AG10803 (cell line): ENCODE measurements at places on chromosomes 11 and 22.

- DNase-seq = no peak
Observed at GRCh38 chr11:67674442-67674871, at the start of gene ALDH3B2. ALDH3B2 (minus strand) TSS chr11:67674623; CDS start chr11:67666935, 7,688 bp downstream.

- DNase-seq = no peak
Observed at GRCh38 chr22:48927591-48927990, 900.1 kb downstream of the BRD1 start.

DNA sequence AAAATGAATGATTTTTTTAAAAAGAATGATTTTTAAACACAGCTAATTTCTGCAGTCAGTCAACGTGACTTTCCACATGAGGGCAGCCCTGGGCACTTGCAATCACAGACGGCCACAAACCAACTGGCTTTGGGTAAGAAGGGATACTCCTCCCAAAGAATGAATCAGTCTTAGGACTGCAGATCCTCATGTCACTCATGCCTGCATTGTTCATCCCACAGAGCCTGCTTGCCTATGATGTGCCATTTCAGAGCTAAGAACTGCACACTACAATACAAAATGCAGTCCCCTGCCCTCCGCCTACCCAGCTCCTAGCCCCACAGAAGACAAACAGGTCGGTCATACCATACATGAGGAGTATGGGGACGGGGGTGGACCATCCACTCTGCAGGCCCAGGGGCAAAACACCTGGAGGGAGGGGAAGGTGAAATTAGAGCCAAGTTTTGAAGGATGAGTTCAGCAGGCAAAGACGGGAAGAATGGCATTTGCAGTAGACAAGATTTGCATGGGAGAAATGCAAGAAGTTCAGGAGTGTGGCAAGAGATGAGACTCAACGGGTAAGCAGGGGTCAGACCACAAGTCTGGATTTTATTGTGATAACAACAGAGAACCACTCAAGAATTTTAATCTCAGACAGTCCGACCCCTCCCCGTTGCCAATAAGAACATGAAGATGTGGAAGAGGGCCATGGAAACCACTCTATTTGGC is 24.7 kb downstream of the PACSIN2 start:
- peak; percentile 92 for DNase-seq

GRCh38 chr11:1140642-1141490 is 16.9 kb upstream of the MUC5AC start:
- no peak for DNase-seq

DNA sequence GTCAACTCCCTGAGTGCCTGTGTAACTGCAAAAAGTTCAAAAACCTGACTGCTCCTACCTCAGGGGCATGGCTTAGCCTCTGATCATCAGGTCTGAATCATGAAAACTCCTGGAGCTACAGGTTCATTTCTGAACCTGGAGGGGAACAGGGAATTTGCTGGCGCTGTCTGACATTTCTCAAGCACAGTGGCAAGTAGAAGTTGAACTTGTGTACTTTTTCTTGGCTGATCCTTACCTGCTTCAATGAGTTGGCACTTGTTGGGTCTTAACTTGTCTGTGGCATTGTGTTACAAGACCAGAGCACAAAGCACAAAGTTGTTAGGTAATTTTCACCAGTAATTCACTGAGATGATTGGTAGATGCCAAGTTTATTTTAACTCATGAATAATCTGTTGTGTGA is 3.3 kb downstream of the TMEM109 start:
- DNase-seq = no peak

- DNase-seq = no peak
Observed at GRCh38 chr11:119343726-119344125, 2.8 kb downstream of the MFRP start.
